GM13977 (cell line): ENCODE measurements at places on chromosomes 7 and 10.

DNA sequence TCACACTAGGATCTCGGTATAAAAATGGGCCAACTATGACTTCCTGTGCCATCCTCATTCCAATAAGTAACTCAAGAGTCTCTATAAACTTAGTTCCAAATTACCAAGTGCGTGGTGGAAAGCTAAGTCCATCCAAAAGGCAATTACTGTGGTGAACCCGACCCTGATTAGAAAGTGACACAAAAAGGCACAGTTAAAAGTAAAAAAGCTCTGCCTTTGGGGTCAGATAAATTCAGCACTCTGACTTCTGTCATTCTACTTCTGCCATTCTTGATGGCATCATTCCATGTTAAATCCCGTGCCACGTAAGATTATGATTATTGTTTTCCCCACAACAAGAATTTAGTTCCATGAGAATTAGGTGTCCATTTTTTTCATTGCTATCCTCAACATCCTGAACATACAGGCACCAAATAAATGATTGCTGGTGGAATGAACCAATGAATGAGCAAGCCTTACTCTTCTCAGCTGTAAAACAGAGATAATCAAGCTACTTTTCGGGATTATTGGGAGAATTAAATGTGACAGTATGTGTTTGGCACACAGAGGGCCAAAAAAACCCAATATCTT is 877 bp downstream of the NCOA4 start:
- no peak for DNase-seq

GRCh38 chr7:27697861-27698430 is 35.3 kb upstream of the HIBADH start:
- peak; percentile 8 for DNase-seq

- no peak for DNase-seq
These were observed 499.4 kb downstream of the RPS24 start for GRCh38 chr10:78533098-78533497.

DNA sequence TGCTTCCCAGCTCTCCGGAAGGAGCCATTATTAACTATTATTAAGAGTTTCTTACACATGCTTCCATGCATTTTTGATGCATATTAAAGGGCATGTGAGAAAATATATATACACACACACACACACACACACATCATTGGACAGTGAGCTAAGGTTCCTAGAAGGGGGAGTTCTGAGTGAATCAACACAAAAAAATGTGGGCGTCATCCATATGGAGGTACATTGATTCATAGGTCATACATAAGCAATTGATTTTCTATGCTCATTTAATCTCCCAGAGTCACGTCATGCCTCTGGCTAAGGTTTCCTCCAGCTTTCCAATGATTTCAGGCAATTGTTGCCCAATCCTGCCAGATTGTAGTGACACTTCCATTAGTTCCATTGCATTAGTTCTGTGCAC is 269.4 kb downstream of the DNAJB9 start:
- no peak for DNase-seq

- peak; percentile 47 for DNase-seq
These were observed 38.0 kb downstream of the CYTH3 start for GRCh38 chr7:6234384-6234783.

DNA sequence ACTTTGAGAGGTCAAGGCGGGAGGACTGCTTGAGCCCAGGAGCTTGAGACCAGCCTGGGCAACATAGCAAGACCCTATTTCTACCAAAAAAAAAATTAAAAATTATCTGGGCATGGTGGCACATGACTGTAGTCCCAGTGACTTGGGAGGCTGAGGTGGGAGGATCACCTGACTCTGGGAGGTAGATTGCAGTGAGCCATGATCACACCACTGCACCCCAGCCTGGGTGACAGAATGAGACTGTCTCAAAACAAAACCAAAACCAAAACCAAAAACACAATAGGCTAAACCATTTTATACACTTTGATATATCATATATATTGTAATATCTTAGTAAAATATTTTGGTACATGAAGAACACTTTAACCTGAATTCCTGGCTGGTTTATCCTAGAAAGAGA is 101.6 kb downstream of the RAPGEF5 start:
- no peak for DNase-seq

GRCh38 chr7:94414980-94415379 is 20.3 kb downstream of the COL1A2 start:
- DNase-seq: no peak

DNA sequence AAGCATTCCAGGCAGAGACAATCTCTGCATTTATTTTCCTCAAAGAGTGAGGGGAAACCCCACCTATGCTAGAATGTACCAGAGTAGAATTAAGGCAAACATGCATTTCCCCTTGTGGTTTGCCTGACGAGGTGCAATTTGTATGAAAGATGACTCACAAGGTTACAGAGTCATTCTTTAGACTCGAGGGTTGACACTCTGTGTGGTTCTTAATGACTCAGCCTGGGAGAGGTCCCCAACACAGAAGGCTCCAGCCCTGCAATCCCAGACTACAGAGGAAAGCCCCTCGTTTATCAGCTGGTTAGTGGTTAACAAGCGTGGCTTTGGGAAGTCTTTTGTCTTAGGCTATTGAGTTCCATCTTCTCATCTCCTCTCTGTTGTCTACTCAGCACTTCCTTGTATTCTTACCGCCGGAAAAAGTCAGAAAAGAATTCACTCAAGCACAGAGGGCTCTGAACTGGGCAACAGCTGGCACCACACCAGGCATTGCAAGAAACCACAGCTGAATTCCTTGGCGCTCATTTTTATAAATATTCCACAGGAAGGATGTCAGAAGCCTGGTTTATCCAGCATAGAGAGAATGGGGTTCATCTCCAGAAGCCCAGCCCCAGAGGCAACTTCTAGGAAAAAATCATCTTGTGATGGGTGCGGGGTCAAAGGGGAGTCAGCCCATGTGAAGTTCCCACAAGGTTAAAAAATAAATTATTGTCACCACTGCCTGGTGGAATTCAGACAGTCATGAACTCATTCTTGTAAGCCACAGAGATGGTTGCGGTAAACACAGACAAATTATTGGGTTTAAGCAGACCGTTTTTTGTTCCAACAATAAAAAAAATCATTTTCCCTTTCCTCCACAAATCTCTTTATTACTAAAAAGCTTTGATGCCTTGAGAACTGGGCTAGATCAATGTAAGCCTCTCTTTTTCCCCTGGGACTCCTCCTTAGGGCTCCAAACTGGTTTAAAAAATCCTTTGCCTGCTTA is 24.5 kb upstream of the SVIL start:
- DNase-seq: peak; percentile 70

- no peak for DNase-seq
These were observed 19.2 kb downstream of the SLC18A2 start for GRCh38 chr10:117260084-117260483.

DNA sequence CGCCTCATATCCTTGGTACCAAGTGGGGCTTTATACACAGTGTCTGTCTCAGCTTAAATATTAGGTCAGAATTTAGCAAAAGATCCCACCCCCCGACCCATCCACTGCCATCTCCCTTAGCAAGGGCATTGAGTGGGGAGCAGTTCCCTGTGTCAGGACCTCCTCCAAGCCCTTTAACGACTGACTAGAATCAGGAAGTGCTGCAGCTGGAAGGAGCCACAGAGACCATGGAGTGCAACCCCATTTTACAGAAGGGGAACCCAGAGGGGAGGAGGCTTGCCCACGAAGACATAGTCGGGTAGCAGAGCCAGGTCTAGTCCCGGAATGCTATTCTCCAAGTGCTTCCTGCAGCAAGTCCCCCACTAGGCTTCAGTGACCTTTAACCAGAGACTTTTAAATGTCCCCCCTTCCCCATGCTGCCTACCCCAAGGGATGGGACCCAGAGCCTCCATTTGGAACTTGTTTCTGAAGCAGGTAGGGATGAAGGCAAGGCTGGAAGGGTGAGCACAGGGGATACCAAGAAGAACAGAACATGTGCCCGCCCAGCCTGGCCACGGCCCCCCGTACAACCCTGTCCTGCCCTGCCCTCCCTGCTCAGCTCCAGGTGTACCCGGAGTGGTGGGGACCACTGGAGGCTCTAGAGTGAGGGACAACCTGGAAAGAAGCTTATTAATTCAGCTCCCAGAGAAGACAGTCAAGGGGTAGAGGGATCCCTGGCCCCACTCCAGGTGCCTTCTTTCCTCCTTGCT is 41.3 kb downstream of the C10orf105 start:
- DNase-seq: no peak
